Osteoblast (primary cell): ENCODE measurements at places on chromosomes 11 and 22.
A peak's percentile ranks its signal among the peaks of the same experiment; 100 is the strongest.

GRCh38 chr11:13118194-13118593, 109.1 kb downstream of the RASSF10 start:
- peak; percentile 86 for DNase-seq

GRCh38 chr11:2271077-2271326, 614 bp upstream of the ASCL2 start:
- DNase-seq: peak; percentile 73

GRCh38 chr11:97972731-97973130, 1048.0 kb upstream of the CNTN5 start:
- DNase-seq: no peak

DNA sequence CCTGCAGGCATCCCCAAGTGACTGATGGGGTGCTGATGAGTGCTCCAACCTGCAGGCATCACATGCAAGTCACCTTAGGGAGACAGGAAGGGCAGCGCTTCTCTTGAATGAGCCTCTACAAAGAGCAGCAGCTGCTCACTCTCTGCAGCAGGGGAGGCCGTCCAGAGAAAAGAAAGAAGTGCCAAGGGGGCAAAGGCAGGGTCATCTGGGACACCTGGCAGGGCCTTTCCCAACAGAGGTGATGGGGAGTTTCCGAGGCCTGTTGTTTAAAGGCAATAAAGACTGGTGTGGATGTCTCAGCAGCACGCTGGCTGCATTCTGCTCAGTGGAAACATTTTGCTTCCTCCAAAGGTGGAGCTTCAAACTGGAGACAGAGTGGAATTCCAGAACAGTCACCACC, 113.7 kb downstream of the ETS1 start:
- DNase-seq: no peak

- DNase-seq: peak; percentile 93
These were observed 42.9 kb downstream of the LINC01488 start for GRCh38 chr11:69524291-69524882.
